ENCODE measurements at places on chromosomes 12 and 14.

- no peak for DNase-seq
Observed at GRCh38 chr12:31406345-31406744, 80.4 kb upstream of the SINHCAF start.

GRCh38 chr12:851343-851742, 98.2 kb downstream of the RAD52 start:
- no peak for DNase-seq

- DNase-seq = no peak
Observed at GRCh38 chr12:105226219-105226618, 9.8 kb downstream of the APPL2 start.

GRCh38 chr14:35394326-35395013, 10.1 kb downstream of the NFKBIA start:
- no peak for DNase-seq

- DNase-seq = no peak
Observed at GRCh38 chr12:106150555-106150954, 11.8 kb upstream of the NUAK1 start.

DNA sequence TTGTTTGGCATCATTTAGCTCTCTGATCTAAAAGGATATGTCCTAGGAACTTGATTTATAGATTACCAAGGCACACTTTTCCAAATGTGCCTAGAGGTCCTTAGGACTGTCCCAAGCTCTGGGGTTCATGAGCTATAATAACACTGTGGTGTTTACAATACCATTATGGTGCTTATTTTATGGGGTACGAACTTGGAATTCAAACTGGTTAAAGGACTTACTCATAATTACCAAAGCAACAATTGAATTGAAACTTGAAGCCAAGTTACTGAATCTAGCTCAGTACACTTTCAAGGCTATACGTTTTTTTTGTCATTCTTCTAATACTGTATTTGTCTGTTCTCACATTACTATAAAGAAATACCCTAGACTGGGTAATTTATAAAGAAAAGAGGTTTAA, 9.6 kb upstream of the TEP1 start:
- no peak for DNase-seq
